ENCODE measurements at places on chromosomes 5 and 9.

GRCh38 chr5:141825241-141825671 is 53.0 kb downstream of the PCDH1 start:
- DNase-seq: no peak

DNA sequence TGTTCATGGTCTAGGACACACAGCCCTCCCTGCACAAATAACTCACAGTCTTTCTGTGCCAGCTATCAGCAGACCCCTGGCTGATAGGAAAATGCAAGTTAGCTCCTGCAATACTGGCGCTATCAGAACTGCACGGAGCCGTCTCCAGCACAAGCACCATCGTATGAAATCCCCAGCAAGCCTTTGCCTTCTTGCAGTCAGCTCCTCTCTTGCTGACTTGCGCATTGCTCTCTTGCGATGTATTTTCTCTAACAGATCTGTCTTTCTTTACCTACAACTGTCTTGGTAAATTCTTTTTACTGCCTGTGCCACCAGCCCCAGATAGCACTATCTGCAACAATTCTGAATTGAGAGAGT is 25.1 kb upstream of the UGCG start:
- no peak for DNase-seq

- peak; percentile 87 for DNase-seq
These were observed 60.2 kb upstream of the TBC1D2 start for GRCh38 chr9:98315551-98316060.

DNA sequence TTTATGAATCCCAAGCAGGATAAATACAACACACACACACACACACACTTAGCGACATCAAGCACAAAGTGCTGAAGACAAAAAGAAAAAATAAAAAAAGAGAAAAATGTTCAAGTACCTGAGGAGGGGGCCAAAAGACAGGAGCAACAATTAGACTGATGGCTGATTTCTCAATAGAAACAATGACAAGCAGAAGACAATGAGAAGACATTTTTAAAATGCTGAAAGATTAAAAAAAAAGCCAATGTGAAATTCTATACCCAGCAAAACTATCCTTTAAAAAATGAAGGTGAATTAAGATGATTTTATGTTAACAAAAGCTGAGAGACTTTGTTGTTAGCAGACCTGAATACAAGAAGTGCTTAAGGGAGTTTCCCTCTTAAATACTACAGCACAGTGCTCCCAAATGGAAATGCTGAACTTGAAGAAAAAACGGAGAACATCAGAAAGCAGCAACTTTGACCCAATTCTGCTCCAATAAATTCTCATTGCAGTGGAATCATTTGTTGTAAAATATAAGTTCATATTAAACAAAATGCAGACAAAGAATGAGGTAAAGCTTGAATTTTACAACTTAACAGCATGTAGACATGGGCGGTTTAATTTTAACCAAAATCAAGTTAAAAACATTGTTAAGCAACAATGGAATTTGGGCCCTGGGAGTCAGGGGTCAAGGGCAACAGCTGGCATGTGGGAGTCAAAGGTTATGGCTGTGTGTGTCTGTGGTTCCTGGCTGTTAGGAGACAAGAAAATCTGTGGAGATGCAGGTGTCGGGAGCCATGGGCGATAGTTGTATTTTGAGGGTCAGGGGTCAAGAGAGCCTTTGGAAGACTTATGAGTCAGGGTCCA is 776 bp upstream of the RANBP17 start:
- DNase-seq: no peak

DNA sequence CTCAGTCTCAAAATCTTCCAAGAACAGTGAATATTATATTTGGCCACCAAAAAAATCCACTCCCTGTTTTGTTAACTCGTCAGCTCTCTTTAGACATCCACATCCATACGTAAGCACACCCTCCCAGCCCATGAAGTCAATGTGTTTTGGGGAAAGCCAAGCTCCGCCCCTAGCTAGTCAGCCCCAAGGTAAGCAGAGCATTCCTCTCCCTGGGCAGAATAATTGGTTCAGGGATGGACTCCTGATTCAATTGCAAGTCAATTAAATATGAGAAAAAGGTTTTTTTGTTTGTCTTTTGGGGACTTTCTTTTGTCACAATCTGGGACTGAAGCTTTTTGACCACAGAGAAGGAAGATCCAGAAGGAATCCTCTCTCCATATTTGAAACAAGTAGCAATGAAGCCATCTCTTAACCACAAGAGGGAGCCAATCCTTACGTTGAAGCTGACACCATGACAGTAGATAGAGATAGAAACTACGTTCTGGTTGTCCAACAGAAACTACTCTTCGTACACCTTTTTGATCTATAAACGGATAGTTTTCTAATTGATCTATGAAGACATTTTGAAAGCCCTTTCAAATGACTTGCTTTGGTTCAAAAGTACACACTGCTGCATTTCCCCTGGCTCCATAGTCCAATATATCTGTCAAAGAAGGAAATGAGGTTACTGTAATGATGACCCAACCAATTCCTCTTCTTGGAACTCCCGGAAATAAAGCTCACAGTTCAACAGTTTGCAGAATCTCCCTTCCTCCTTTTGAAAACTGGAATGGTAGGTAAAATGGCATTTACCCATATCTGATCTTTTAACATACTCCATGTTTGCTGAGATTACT is 166.4 kb downstream of the TLE1 start:
- DNase-seq: peak; percentile 6

DNA sequence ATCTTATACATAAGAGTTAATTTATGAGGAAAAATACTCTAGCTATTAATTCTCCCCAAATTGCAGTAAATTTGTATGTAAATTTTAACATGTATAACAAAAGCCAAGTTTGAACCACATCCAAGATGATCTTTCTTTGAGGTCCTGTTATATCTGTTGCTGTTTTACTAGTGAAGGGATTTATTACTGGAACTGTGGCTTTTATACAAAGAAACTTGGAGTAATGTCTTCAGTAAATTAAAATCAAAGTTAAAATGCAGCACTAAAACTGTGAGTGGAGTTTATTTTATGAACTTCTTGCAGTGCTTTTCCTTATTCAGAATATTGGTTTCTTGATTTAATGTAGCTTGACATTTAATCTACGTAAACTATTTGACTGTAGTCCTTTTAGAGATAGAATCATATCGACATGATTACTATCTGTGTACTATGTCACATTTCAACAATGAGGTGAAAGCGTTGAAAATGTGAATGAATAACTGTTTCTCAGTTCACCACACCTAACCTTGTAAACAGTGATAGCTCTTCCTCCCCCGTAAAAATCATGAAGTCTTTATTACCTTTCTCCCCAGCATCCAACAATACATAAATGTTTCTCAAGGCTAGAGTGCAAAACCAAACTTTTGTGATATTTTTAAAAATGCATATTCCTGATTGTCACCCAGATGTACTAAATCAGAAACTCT is 53.2 kb upstream of the ISOC1 start:
- no peak for DNase-seq

GRCh38 chr9:76425677-76426453 is 31.6 kb upstream of the RFK start:
- no peak for DNase-seq

DNA sequence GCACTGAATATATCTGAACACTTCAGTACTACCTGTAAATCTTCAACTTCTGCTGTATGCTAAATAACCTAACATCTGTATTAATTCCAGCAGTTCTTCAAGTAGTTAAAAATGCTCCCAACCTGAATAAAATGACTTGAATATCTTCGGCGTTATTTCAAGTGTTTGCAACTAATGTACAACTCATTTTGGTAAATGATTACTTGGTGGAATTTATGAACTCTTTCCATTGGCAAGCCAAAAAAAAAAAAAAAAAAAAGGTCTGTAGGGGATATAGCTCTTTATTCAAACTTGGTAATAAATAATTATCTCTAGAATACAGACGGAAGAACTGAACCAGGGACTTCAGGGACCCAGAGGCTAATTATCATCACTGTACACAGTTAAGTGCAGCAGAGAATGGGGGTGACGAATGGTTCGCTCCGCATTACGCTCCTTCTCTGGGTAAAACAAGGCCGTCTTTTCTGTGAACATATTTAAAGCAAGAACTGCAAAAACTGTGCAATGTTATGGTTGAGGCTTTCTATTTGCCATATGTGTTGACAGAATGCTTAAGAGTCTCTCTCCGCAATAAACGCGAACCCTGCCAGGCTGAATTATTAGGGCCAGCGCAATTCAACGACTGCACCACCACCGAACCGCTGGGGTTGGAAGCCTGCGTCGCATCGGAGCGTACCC is 1.9 kb upstream of the ERBIN start:
- DNase-seq: no peak

- DNase-seq: peak; percentile 64
These were observed 144.9 kb downstream of the MYO10 start for GRCh38 chr5:16791036-16791705.

- DNase-seq: no peak
These were observed 159.1 kb upstream of the IRX2 start for GRCh38 chr5:2910401-2911175.

DNA sequence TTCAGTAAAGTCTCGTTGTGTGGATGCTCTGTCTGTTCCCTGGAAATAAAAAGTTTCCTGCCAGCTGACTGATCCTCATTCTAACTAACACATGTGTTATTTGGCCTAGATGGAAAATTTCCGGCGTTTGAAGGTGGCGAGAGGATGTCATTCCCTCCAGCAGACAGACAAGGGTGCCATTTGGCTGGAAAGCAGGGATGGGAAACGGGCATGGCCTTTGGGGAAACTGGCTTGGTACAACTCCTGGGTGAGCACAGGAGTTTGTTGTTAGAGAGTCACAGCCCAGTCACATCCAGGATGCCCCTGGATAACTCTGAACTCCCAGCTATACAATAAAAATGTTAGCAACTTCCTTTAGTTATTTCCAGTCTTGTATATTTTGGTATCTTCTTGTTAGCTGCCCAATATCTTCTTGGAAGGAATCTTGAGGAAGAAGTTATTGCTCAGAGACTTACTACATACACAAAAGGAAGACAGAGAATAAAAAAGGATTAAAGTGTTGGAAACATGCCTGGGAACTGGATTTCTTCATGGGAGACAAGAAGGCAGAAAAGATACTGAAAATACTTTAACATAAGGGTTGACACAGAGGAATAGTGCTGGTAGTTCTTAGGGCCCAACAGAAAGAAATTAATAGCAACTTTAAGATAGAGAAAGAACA is 41.9 kb downstream of the TEK start:
- no peak for DNase-seq

GRCh38 chr9:121262423-121262822 is 5.5 kb upstream of the GSN start:
- DNase-seq: no peak

DNA sequence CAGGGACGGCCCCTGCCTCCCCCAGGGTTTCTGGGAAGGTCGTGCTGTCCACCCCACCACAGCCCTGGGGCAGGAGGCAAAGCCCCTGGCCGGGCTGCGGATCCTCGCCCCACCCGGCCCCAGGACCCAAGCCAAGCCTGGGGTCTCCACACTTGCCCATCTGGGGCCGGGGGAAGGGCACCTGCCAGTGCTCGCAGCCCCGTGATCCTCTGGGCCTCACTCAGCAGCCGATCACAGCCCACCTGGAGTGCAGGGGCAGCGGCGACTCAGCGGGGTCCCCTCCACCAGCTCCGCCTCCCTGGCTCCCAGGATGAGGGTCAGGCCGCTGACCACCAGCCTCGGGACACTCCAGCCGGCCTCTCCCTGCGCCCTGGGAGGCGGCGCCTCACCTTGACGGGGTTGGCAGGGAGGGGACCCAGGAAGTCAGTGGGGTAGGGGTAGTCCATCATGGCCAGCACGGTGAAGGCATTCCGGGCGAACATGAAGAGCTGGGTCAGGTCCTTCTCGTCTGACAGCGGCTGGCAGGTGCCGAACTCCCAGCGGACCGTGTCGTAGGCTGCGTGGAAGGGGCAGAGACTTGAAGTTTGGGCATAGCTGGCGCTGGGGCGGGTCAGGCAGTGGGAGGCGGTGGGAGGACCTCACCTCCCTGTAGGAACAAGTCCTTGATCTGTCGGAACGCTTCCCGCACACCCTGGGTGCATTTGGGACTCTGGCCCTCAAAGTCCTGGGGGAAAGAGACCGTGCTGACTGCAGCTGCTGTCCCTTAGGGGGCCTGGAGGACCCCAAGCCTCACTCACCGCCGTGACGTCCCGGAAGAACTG is 1.8 kb downstream of the DPP7 start:
- DNase-seq: no peak

DNA sequence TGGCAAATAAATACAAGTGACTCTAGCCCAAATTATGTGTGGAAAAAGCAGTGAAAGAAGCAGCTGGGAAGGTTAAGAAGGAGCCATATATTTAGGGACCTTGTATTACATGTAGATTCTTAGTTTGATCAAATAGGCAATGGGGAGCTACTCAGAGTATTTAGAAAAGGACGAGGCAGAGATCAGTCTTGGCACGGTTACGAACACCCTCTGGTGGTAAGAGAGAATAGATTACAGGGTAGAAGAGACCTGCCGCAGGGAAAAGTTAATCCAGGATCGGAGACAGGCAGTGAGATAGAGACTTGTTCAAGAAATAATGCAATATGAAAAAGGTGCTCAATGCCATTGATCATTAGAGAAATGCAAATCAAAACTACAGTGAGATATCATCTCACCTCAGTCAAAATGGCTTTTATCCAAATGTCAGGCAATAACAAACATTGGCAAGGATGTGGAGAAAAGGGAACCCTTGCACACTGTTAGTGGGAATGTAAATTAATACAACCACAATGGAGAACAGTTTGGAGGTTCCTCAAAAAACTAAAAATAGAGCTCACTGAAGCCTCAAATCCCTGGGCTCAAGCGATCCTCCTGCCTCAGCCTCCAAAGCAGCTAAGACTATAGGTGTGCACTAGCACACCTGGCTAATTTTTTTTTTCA is 12.0 kb downstream of the INIP start:
- DNase-seq: peak; percentile 63

DNA sequence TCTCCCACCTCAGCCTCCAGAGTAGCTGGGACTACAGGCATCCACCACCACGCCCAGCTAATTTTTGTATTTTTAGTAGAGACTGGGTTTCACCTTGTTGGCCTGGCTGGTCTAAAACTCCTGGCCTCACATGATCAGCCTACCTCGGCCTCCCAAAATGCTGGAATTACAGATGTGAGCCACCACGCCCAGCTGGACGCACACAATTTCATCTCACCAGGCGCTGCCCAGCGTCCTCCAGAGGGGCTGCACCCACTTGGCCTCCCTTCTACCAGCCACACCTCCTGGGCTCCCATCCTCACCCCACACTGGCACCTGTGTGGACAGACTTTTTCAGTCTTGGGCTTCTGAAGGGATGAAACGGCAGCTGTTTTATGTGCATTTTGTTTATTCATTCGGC is 3.8 kb upstream of the EXOC3 start:
- no peak for DNase-seq

DNA sequence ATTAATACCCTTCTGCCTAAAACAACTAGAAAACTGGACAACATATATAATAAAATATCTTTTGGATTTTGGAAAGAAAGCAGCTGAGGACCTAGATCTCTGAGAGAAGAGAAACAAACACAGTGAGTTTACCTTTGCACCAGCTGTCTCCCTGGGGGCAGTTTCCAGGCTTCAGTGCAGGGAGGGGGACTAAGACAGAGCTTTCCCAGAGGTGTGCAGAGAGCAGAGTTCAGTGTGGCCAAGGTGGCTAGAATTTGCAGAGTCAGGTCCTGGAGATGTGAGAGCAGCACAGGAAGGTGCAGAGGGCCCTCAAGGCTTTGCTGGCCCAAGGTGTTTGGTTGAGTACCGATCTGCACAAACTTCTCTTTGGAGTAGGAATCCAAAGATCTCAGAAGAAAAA is 26.3 kb upstream of the PTPDC1 start:
- DNase-seq: no peak
